ENCODE measurements at places on chromosomes 3 and 15.

DNA sequence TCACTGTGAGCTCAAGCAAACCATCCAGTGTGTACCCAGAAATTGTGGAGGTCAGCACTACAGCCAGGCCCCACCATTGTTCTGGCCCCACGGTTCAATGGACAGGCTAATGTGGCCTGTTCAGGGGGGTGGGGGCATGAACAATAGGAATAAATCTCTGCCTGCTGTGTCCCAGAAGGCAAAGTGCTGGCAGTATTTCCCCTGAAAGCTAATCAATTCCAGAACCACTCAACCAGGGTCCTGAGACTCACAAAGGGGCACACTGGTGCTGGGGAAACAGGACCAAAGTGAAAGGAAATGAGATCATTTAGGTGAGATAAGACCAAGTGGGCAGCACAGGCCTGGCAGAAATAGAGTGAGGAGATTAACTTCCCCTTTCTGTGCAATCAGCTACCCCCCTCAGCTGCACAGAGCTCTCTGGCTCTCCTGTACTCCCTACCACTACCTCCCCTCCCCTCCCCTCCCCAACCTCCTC, 11.5 kb downstream of the CRYGS start:
- DNase-seq = no peak

GRCh38 chr15:45521596-45522327, 793 bp downstream of the SLC30A4 start:
- no peak for DNase-seq

DNA sequence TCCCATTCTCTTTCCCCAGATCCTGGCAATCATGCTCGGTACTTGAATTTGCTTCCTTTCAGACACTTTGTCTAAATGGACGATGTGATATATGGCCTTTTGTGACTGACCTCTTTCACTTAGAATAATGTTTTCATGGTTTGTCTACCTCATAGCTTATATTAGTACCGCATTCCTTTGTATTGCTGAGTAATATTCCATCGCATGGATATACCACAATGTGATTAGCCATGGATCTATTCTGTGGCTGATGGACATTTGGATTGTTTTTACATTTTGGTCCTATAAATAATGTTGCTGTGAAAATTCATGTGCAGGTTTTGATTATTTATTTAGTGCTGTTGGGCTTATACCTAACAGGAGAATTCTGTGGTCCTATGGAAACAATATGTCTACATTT, 458.6 kb downstream of the GABRG3 start:
- DNase-seq = no peak

DNA sequence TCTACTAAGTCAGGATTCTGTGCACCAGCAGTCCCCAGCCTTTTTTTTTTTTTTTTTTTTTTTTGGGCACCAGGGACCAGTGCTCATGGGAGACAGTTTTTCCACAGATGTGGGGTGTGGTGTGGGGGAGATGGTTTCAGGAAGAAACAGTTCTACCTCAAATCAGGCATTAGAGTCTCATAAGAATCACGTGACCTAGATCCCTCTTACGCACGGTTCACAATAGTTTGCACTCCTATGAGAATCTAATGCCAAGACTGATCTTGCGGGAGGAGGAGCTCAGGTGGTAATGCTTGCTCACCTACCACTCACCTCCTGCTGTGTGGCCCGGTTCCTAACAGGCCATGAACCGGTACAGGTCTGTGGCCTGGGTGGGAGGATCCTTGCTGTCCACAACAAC, 88.8 kb downstream of the GADL1 start:
- DNase-seq = no peak

GRCh38 chr3:153084431-153084830, 77.6 kb upstream of the RAP2B start:
- no peak for DNase-seq

DNA sequence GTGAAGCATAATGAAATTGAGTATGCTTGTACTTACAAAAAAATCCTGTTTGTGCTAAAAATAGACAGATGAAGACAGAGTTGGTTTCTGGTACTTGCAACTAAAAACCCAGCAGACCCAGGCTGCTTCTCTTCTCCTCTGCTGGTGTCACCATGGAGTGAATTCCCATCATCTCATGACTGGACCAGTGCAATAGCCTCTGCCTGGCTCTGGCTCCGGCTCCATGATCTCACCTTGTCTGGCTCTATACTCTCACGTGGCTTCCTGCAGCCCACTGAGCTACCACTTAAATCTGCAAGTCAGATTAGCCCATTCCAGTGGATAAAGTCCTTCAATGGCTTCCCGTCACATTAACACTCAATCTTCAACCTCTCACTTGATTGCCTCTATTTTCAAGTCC, 129.2 kb upstream of the CADPS start:
- DNase-seq = no peak

DNA sequence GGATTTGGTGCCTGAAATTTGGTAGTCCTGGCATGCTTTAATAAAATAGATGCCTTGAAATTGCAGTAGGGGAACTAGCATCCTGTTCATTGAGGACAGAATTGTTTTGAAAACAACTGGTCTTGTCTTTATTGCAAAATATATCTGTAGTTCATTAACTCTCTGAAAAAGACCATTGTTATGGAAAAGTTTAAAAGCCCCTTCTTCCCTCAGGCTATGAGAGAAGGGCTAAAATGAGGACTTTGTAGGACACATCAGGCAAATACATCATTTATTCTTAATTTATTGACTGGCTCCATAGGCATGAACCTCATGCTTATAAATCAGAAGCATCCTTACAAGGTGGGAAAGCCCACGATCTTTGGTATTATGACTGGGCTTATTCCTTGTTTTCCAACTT, 221.0 kb upstream of the CBLB start:
- no peak for DNase-seq

- DNase-seq = no peak
These were observed 530.0 kb downstream of the TAFA4 start for GRCh38 chr3:68402235-68402918.

DNA sequence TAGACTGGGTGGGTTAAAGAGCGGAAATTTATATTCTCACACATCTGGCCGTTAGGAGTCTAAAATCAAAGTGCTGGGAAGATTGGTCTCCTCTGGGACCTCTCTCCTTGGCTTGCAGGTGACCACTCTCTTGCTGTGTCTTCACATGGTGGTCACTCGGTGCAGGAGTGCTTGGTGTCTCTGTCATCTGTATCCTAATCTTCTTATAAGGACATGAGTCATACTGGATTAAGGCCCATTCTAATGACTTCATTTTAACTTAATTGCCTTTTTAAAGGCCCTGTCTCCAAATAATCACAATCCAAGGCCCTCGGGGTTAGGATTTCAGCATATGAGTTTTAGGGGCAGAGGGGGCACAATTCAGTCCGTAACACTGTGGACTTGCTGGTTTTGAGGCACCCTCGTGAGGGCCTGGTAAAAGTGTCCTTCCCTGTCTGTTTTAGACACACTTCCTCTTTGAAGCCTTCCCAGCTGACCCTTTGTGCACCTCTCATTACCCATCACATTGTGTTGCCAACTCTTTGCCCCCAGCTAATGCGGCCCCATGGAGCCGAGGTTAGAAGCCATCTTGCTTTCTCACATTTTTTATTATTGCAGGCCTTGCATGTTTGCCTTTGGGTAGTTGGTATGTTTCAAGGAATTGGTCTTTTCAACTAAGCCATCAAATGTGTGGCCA, 3.2 kb downstream of the XYLB start:
- no peak for DNase-seq

- no peak for DNase-seq
These were observed 3.5 kb upstream of the MNS1 start for GRCh38 chr15:56468401-56468800.

All from spleen (tissue), 13 donors.